ENCODE measurements at places on chromosomes 12 and 14.

DNA sequence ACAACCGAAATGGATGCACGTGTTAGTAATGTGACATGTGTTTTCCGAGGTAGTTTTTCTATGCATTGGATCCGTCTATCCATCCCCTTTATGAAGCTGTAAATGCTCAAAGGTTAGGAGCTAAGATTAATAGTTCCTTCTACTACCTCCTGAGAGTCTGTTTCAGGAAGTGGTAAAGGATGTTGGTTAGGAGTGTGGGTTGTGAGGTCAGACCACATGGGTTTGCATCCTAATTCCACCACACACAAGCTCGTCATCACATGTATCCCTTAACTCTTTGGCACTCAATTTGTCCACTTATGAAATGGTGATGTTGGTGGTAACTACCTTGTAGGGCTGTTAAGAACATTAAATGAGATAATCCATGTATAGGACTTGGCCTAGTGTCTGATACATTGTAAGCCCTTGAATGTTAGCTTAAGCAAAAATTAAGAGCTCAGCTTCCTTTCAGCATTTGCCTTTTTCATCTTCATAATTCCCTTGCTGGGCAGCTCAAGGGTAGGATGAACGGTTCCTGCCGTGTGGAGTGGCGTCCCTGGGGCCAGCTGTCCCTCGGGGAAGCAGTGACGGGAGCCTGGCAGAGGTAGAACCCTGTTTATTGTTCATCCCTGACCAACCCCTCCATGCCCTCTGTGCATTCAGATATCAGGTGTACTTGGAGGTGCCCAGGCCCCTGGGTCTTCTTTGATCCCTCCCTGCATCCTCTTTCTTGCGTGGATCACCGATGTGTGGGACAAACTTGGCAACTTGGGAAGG is 52.3 kb downstream of the TSPAN9 start:
- DNase-seq, result no peak

- DNase-seq, result no peak
Measured at GRCh38 chr12:95002754-95003153, 743 bp downstream of the NDUFA12 start.

GRCh38 chr12:113239288-113239771 is 18.1 kb downstream of the TPCN1 start:
- DNase-seq, result no peak

- no peak for DNase-seq
Measured at GRCh38 chr14:67269298-67270060, 28.2 kb downstream of the PALS1 start.

- no peak for DNase-seq
Measured at GRCh38 chr12:97944576-97944975, 482.0 kb downstream of the RMST start.

- DNase-seq, result peak; percentile 52
Measured at GRCh38 chr12:46269429-46270241, 792 bp upstream of the SLC38A1 start.

DNA sequence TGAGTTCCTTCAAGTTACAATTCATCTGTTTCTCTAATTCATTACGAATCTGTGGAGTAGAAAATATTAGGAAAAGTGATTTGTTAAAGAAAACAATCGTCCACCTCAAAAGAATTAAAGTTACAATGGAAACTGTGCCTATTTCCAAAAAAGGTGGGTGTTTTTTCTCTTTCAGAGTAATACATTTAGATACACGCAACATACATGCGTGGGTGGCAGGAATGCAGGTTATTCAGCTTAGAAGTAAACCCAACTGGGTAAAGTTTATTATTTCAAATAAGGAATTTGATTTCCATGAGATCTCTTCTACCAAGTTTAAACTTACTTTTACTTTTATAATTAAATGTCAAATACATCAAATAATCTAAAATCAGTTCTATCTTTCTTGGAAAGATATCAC is 52.2 kb downstream of the SSH1 start:
- no peak for DNase-seq

GRCh38 chr14:73888971-73889370 is 2.3 kb downstream of the ZNF410 start:
- no peak for DNase-seq

DNA sequence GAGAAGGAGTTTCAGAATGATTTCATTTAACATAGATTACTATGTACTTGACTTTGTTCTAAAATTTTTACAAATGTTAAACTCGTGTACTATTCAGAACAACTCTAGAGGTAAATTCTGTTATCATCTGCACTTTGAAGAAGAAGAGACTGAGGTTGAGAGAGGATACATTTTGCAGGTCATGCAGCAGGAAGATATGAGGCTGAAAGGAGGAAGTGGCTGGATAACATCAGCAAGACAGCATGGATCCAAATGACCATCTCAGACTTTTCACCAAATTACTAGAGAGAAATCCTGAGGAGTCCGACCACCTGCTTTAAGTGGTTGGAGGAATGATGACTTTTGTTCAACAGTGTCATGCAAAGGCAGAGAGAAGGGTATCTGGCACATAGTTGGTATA is 84.9 kb downstream of the ASCL4 start:
- no peak for DNase-seq

- DNase-seq, result no peak
Measured at GRCh38 chr14:25526290-25526689, 476.3 kb upstream of the STXBP6 start.

DNA sequence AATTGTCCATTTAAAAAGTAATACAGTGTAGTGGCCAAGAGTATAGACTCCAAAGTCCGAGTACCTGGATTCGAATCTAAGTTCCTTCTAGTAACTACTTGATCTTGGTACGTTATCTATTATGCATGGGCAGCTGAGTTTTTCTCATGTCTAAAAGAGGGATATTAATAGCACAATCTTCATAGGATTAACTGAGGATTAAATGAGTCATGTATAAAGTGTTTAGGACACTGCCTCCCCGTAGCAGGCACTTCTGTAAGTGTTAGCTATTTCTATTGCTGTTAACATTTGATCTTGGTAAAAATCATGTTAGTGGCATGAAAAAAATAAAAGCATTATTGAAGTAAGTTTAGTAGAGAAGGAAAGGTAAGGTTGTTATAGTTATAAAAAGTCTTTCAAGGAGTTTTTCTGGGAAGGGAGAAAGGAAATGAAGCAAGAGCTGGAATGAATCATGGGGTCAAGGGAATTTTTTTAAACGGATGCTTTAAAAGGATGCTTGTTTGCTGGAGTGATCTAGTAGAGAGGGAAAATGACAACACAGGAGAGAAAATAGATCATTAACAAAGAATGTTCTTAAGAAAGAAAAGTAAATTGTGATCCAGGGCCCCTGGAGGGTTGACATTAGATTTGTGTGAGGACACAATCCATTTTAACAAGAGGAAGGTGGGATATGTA is 502.2 kb upstream of the USP15 start:
- DNase-seq, result no peak

- DNase-seq, result no peak
Measured at GRCh38 chr12:13436696-13437391, 240.3 kb downstream of the EMP1 start.

DNA sequence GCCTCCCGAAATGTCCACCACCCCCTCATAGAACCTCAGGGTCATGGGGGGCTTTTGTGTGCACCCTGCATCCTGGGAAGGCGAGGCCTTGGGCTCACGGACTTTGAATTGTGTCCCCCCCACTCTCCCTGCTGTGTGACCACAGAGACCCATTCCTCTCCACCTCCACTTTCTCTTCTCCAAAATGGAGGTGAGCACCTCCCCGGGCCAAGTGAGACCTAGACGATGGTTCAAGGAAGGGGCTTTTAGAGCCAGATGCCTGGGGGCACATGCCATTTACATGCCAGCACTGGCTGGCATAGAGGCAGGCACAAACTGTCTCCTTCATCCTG is 33.5 kb downstream of the CYP46A1 start:
- DNase-seq, result no peak

DNA sequence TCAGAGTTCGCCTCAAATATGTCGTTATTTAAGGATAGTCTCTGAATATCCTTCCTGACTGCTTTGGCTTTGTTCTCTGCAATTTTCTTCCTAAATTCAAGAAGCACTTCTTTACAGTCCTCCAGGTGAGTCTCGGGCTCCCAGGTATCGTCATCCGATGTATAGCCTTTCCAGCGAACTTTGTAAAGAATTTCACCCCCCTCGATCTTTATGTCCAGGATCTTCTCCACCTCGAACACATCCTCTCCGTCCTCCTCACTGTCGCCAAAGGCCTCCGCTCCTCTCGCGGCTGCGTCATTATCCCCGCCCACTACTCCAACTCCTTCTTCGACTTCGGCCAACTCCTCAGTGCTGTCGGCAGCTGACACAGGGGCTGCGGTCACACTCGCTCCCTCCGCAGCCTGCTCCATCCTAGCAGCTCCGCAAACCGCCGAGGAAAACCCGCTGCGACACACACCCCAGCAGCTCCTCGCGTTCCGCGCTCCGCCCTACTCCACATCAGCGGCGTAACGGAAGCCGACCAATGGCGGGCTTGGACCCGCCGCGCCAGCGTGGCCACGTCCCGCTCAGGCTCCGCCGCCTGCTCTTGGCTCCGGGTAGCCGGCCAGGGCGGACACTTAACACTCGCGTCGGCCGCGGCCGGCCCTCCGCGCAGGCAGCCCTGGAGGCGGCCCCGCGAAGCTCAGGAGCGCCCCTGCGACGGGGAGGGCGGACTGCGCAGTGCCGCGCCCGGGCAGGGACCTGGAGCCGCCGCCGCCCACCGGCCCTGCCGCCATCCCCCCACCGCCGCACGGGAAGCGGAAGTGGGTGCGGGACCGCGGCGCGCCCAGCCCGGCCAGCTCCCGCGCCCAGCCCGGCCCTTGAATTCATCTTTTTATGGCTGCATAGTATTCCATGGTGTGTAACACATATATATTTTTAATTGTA is 4.1 kb downstream of the CD163L1 start:
- peak; percentile 8 for DNase-seq

DNA sequence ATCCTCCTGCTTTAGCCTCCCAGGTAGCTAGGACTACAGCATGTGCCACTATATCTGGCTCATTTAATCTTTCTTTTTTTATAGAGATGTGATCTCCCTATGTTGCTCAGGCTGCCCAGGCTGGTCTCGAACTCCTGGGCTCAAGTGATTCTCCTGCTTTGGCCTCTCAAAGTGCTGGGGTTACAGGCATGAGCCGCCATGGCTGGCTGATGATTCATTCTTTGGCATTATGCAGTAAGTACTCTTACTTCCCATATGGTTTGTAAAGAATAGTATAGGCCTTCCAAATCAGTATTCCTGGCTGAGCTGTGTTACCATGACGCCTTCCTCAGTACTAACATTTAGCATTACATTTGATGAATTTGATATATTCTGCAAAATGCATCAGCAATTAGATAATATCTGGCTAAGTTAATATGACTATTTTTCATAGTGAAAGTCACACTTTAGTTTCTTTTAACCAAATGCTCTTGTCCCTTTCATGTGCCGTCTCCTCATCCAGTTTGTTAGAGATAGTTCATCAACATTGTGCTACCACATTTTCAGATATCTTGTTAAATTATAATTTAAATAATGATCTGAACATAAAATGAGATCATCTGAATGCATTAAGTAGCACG is 3.2 kb upstream of the MIA2 start:
- no peak for DNase-seq

- no peak for DNase-seq
Measured at GRCh38 chr12:24425601-24425970, 476.1 kb upstream of the SOX5 start.

DNA sequence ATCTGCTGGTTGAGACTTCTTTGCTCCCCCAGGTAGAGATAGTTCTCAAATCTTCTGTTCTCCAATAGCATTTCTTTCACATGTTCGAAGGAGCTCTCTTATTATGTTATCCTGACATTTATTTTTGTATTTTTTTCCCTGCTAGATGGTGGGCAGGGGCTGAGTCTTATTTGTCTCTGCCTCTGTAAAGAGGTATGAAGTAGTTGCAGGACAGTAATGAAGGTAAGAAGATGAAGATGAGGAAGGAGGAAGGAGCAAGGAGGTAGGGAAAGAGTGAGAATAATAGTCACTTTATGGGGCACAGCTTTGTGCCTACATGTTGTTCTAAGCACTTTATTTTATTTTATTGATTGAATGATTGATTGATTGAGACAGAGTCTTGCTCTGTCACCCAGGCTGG is 5.0 kb upstream of the CIROP start:
- DNase-seq, result no peak

DNA sequence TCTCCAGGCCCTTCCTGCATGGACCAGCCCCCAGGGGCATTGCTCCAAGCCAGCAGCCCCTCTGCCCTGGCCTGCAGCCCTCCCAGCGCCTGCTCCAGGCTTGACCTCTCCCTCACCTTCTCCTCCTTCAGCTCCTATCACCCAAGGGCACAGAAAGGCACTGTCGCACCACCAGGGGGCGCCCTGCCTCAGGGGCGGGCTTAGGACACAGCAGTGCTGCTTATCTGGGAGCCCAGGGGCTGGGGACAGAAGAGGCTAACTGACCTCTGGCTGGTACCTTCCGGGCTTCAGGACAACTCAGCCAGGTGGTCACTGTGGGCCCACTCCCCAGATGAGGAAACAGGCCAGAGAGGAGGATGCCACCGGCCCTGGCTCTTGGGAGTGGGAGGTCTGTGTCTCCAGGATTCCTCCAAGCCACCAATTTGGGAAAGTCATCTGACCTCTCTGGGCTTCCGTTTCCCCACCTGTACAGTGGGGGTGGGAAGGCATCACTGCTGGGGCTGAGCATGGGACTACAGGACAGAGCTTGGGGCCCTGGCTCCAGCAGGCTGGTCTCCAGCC is 25.3 kb upstream of the GPR132 start:
- DNase-seq, result peak; percentile 87

GRCh38 chr12:102095677-102096263 is 24.1 kb downstream of the NUP37 start:
- no peak for DNase-seq

DNA sequence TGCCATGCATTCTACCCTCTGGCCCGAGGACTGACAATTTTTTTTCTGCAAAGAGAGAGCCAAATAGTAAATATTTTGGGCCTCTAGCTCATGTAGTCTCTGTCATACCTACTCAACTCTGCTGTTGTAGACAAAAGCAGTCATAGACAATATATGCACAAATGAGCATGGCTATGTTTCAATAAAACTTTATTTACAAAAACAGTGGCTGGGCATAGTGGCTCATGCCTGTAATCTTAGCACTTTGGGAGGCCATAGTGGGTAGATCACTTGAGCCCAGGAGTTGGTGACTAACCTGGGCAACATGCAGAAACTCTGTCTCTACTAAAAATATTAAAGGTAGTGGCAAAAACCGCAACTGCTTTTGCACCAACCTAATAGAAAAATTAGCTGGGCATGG is 153.7 kb upstream of the BTG1 start:
- DNase-seq, result no peak

DNA sequence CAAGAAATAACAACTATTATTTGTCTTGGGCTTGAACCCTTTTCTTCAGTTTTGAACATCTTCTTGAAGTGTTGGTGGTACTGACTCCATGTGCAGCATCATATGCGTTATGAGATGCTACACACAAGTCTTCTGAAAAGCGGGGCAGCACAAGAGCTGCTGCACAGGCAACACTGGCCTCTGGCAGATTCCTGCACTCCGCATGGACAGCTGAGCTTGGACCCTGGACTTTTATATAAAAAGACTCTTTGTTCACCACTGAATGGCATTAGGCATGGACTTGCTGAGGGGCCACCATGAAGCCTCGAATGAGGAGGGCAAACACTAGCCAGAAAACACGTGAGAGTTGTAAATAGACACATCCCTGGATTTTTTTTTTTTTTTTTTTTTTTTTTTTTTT is 210.8 kb upstream of the NPAS3 start:
- DNase-seq, result no peak
